ENCODE measurements at places on chromosomes 4 and X. TPM values are rescaled to one million over a fixed set of nuclear protein-coding genes. Genes with fewer than 3 reads are reported as not detected.

The ART3 gene
- not detected for polyA plus RNA-seq

- DNase-seq: peak; percentile 77
Measured at GRCh38 chrX:46903458-46904242, 8.6 kb upstream of the JADE3 start.

- no peak for DNase-seq
Measured at GRCh38 chr4:147879676-147880075, 147.8 kb downstream of the ARHGAP10 start.

DNA sequence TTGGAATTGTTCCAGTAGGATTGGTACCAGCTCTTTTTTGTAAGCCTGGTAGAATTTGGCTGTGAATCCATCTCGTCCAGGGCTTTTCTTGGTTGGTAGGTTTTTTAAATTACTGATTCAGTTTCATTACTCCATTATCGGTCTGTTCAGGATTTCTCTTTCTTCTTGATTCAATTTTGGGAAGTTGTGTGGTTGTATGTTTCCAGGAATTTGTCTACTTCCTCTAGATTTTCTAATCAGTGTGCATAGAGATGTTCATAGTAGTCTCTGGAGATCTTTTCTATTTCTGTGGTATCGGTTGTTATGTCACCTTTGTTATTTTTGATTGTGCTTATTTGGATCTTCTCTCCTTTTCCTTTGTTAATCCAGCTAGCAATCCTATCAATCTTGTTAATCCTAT lies 248.7 kb downstream of the ARHGAP10 start:
- DNase-seq: no peak

DNA sequence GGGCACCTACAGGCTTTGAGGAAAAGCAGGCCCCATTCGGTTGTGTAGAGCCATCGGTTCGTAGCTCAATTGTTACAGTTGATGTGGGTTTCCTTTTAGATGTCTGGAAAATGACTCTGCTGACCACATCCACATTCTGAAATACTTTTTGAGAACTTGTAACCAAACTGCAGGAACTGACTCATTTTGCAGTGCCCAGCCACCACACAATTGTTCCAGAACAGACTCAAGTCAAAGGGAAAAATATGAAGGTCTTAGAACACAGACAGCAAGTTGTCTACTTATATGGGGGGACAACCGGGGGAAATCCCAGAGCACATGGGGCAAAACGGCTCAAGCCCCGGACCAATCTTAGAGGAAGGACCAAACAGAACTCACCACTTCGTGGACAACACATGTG lies 557.6 kb upstream of the DIPK2B start:
- DNase-seq: no peak

GRCh38 chr4:19774690-19775256 lies 476.9 kb upstream of the SLIT2 start:
- DNase-seq: no peak

- no peak for DNase-seq
Measured at GRCh38 chr4:7609316-7609715, 174.6 kb upstream of the PSAPL1 start.

GRCh38 chr4:98865059-98865458 lies 63.9 kb downstream of the EIF4E start:
- no peak for DNase-seq

The C4orf51 gene
- polyA plus RNA-seq: not detected

DNA sequence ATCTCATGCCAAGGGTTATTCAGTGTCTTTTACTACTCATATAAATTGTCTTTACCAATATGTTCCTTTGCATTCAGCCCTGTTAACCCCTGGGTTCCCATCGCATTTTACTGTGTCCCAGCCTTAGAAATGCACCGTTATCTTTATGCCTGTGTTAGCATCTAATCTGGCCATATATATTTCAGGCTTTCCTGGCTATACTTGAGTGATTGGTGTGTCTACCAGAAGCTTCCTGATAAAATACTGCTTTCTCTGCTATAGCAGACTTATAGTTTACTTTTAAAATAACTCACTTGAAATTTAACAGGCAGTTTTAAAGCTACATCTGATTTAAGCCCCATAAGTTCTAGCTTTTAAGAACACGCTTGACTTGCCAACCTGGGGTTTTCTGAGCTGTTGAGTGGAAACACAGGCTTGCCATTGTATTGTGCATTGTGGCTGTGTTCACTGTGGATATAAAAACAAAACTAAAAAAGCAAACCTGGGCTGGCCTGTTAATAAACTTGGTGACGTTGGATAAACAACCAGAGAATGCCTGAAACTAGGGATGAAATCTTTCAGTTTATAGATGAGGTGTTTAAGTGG lies 185.3 kb upstream of the TAPT1 start:
- DNase-seq: no peak

The POLN gene
- polyA plus RNA-seq: 0.89 TPM
